Natural killer cell treated with Interleukin-12 subunit alpha and Interleukin-12 subunit beta and Interleukin-15 and Interleukin-18, amount 100 ng/mL, for 72 hours (primary cell): ENCODE measurements at places on chromosomes 5 and 9. TPM values are rescaled to one million over a fixed set of nuclear protein-coding genes. Genes with fewer than 3 reads are reported as not detected.

GRCh38 chr9:20065796-20066700 lies 277.2 kb upstream of the SLC24A2 start:
- no peak for DNase-seq

- no peak for DNase-seq
Observed at GRCh38 chr9:131227959-131228460, 48.3 kb downstream of the FAM78A start.

GRCh38 chr5:55597014-55597981 lies 62.5 kb upstream of the PLPP1 start:
- no peak for DNase-seq

GRCh38 chr9:73683862-73684591 lies 532.4 kb downstream of the ANXA1 start:
- DNase-seq: no peak

DNA sequence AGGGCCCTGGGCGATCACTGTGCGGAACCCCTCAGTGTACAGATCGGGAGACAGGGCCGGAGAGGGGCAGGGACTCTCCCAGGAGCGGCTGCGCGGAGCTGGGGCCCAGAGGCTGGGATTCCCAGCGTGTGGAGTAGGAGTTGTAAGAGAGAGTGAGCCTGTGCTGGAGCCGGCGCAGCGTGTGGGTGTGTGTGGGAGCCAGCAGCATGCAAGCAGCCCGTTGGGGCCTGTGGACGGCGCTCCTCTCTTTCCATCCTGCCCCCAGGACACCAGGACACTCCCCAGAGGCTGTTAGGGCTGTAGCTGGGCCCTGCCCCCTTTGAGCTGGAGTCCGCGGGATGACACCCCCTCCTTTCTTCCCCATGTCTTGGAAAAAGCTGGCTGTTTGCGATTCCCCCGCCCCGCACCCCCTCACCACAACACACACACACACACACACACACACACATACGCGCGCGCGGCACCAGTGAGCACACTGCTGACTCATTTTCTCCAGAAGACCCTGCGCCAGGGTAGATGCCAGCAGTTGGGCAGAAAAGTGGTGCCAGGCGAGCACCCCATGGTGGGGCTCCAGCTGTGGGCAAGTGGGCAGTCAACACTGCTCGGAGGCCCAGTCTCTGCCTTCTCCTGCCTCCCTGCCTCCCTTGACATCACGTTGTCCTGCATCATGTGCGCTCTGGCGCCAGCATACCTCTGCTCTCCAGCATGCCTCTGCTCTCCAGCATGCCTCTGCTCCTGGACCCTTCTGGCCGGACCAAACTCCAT lies 1.5 kb downstream of the COL27A1 start:
- no peak for DNase-seq

- peak; percentile 61 for DNase-seq
Observed at GRCh38 chr9:135602789-135603481, 36.4 kb downstream of the GLT6D1 start.

GRCh38 chr9:115015018-115015635 lies 84.7 kb upstream of the TNFSF8 start:
- DNase-seq: no peak

GRCh38 chr9:113011911-113012381 lies at the start of gene ZNF883:
TSS of gene ZNF883 (minus strand) at chr9:113012192.
- no peak for DNase-seq

DNA sequence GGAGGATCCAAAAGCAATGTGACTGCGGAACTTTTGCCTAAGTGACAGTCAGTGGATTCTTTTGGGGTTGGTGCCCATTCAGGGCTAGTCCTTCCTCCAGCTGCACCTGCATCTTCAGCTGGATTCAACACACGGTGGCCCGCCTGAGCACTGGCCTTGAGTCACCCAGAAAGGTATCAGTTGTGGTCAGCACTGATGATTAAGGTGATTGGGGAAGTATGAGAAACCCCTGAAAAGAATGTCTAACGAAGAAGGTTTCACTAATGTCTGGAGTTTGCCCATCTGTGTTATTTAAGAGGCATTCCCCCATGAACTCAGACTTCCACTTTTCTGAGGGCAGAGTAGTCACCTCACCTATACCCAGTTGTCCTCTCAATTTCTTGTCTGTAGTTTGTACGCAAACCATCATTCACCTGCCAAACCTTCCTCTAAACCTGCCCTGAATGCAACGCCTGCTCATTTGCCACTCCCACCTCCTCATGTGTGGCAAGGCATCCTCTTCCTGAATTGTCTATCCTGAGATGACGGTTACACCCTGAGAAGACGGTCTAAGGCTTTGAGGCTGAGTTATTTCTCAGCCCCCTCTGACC lies 27.2 kb downstream of the CSF2 start:
- no peak for DNase-seq

DNA sequence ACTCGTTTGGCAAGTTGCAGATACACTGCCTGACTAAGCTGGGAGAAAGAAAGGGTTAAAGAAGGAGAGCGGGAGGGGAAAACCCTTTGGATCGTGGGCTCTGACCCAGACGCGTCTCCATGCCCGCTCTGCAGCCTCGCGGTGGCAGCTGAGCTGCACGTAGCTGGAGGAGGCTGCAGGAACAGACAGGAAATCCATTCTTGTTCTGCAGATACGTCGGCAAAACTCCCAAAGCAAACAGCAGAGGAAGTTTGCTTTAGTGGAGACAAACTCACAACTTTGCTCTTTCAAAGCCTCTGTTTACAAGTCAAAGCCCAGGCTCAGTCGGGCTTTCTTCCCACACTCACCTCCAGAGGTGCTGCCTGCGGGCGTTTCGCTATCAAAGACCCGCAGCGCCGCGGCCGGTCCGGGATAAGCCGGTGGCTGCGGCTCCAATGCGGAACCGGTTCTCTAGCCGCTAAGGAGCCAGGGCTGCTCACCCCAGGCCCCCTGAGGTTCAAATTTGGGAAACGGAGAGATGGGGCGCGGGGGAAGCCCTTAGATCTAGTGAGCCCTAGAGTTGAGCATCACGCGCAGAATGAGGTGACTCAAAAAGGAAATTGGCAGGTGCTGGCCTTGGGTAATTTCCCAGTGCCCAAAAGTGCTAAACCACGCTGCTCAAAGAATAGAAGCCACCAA lies 60.7 kb downstream of the MAT2B start:
- DNase-seq: no peak

DNA sequence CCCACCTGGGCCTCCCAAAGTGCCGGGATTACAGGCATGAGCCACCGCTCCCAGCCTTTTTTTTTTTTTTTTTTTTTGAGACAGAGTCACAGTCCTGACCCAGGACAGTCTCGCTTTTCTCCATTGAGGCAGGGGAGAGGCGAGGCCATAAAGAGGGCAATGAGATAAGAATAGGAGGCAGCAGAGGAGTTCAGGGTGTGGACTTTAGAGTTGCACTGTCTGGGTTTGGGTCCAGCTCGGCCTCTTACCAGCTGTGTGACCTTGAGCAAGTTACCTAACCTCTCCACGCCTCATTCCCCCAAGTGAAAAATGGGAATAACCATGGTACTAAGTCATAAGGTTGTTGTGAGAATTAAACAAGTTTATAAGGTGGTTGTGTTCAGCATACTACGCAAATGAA lies 24.6 kb upstream of the ANKH start:
- no peak for DNase-seq

GRCh38 chr9:27348785-27349697 lies 52.1 kb upstream of the EQTN start:
- DNase-seq: no peak

DNA sequence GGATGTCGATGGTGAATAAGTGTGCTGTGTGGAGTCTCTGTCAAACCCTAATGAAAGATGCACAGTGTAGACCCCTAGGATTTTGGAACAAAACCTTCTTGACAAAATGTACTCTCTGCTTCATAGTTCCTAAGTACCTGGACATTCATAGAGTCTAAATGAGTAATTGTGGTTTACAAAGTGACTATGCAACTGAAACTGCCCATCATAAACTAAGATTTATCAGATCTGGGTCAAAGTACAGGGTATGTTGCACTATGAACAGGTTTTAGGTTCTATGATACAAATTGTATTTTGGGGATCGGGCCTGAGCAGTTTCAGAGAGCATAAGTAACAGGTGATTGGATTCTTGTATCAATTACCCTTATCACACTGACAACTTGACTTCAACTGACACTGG lies 79.4 kb downstream of the LURAP1L start:
- DNase-seq: no peak

DNA sequence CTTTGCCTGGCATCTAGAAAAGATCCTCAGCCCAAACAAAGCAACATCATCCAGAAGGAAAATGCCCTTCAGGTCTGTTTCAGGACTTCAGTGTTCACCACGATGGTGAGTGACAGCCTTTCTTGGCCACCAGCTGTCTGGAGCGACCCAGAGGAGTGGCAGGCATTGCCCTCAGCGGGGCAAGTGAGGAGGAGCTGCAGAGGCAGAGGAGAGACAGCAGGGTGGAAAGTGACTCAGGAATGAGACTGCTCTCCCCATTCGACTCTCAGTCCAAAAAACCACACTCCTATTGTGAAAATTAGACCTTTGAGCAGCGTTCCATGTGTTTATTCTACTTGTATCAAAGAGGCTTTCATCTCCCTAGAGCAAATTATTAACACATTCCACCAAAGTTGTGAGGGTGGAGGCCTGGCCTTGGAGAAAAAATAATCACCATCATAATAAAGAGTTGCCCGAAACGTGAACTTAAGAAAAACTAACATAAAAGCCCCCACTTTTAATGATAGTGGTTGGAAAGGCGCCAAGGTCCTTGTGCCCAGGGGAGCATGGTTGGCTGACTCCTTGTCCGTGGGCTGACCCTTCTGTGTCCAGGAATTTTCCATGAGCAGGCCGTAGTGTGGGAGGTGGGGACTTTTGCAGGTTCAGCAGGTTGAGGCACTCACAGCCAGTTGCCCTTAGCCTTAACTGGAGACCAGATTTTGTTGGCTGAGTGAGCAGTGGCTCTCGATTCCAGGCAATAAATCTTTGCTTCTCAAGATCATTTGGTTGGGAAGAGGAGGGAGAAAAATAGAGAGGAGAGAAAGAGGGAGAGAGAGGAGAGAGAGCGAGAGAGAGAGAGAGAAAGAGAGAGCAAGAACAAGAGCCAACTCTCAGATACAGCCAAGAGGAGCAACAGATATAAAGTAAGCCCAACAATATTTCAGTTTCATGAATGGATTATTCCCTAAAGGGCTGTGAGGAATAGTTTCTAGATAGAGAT lies 125.9 kb upstream of the ANKRD55 start:
- no peak for DNase-seq

DNA sequence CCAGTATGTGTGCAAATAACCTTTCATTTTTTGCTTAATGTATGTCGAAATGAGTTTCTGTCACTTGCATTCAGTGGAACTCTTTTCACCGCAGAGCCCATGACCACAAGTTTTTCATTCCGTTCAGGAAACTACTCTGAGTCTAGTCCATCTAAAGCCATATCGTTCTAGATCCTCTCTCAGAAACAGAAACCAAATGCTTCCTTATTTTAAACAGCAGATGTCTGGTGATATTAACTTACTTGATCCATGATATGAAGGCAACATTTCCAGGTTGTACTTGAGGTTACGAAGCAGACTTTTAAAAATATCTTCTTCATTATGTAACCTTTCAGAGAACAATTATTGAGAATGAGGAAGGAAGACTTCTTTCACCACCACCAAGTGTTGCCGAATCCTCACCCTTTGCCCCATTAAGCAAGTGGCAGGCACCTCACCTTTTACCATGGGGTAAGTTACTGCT lies 72.4 kb upstream of the GNAQ start:
- DNase-seq: no peak

- no peak for DNase-seq
Observed at GRCh38 chr9:71916834-71917534, 5.5 kb downstream of the C9orf85 start.

GRCh38 chr5:144370273-144370672 lies 199.6 kb downstream of the KCTD16 start:
- no peak for DNase-seq

DNA sequence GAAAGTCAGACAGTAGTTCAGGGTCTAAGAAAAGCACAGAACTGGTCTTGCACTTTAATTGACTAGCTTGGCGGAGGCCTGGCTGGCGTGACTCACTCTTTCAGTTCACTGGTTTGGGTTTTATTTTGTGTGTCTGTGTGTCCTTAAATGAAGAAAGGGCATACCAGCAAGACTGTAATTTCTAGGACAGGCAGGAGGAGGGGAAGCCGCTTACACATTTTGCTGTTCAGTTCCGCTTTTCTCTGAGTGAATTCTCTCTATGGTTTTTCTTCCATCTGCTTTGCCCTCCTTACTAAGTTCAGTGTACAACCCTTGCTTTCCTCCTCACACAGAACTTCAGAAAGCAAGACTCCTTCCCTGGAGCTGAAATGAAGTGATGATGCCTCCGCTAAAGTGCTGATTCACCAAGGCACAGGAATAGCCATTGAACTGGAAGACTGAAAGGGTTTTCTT lies 150.8 kb downstream of the MEF2C start:
- DNase-seq: no peak

- DNase-seq: no peak
Observed at GRCh38 chr9:87615547-87616148, 110.3 kb upstream of the CTSL start.

DNA sequence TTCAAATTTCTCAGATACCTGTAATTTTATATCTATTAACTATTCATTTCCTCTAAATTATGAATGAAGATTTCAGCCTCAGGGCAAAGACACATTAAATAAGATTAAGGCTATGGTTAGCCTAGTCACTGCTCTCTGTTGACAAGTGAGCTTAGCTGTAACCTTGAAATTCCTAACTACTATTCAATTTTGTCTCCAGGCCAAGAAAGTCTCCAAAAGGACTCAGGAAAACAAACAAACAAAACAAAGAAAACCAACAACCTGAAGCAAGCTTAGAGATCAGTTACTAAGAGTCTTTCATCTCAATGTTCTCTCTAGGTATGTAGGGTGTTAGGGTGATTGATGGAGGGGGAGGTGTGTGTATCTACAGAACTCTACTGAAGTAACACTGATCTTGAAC lies 9.6 kb upstream of the CTNNAL1 start:
- DNase-seq: no peak

DNA sequence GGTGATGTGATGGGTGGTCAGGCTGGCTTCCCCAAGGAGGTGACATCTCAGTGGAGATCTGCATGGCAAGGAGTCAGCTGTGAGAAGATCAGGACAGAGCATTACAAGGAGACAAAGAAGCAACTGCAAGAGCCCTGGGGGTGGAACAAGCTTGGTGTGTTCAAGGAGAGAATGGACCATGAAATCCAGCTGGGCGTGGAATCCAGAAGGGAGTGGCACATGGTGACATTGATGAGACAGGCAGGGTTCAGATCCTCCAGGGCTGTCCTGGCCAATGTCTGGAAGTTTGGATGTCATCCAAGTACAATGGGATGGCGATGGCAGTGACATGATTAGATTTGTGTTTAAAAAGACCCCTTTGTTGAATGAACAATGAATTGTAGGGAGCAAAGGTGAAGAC lies 175.6 kb downstream of the MACROH2A1 start:
- DNase-seq: no peak

Gene FNIP1
- total RNA-seq: 27.5 TPM

Gene COQ4
- total RNA-seq: 39.6 TPM

Gene ANKRD18A
- total RNA-seq: not detected

Gene HOMER1
- total RNA-seq: 4.6 TPM

Gene SV2C
- 0.06 TPM for total RNA-seq

Gene NPR3
- not detected for total RNA-seq

Gene HIGD2A
- total RNA-seq: 88.9 TPM

Gene SLC34A1
- not detected for total RNA-seq

Gene FBP1
- total RNA-seq: 4.9 TPM

Gene CEMIP2
- 63.7 TPM for total RNA-seq

Gene KCNMB1
- total RNA-seq: not detected

Gene RNF38
- total RNA-seq: 56.9 TPM

Gene SKP2
- 28.6 TPM for total RNA-seq

Gene TCF7
- total RNA-seq: 6.1 TPM
